SJSA1 (cell line): ENCODE measurements at places on chromosomes 6 and 20.

GRCh38 chr20:23050076-23050838 lies 785 bp upstream of the THBD start:
- DNase-seq = peak; percentile 52

DNA sequence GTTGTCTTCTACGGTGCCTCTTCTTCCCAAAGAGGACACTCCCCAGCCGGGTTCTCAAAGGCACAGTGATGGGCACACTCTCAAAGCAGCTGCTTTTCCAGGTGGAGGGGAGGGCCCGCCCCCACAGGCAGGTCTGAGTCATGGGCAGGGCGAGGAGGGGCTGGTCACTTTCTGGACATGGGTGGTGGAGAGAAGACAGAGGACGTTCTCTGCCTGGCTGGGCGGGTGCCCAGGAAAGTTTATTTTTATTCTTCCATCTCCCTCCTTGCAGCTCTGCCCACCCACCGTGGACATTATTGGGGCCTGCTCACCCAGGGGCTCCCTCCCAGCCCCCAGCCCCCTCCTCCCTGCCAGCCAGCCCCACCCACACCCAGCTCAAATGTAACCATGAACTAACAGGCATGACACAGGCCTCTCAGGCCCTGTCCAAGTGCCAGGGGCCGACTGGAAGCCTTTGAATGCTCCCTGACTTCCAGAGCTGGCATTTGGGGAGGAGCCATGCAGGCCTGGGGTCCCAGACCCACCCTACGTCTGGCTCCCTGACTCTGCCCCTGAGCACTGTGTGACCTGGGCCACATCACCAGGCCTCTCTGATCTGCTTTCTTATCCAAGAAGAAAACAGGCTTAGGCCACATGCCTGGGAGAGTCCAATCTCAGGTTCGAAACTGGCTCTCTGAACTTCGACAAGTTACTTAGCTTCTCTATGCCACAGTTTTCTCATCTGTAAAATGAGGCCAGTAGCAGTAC lies 8.0 kb downstream of the TGM2 start:
- peak; percentile 92 for DNase-seq

- peak; percentile 23 for DNase-seq
Observed at GRCh38 chr6:96899019-96899418, 1.3 kb upstream of the NDUFAF4 start.

DNA sequence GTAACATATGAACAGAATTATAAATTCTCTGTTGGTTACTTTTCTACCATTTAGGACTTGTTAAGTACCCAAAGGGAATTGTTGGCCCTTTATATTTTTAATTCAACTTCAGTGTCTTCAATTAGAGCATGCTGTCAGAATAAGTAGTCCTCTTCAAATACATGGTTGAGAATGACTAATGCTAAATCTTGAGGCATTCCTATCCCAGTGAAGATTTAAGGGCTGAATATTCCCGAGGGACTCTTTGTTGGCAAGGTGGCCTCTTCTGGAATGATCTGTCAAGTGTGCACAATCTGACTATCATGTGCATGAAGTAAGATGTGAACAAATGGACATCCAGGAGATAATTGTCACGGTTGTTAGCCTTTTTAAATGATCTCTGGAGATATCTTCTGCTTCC lies 421.7 kb downstream of the BMP2 start:
- DNase-seq = no peak
